CD4-positive, alpha-beta T cell treated with Interleukin-17A for 1 hour (primary cell): ENCODE measurements at places on chromosomes 3 and 15.

DNA sequence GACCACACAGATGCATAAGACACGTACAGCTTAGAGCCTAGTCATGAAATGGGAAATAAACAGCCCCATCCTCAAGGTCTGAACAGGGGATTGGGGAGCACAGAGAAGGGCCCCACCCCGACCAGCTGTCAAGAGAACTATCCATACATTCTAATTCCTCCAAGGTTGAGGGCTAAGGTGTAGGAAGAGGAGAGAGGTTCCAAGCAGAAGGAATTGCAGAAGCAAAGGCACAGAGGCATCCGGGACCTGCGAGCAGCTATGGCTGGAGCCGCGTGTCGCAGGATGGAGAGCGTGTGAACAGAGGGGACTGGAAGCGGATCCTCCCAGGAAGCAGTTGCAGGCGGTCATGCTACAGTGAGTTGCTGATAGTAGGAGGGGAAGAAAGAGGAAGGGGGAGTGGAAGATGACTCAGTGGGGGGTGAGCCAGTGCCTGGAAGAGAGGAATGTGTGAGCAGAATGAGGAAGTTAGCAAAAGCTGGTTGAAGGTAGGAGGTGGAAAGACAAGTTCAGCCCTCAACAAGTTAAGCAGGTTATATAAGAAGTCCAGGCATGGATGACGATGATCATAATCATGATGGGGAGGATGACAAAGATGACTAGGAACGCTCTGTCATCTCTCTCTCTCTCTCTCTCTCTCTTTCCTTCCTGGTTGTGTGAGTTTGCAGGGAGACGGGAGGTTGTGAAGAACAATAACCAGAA is 89.7 kb downstream of the LIPC start:
- DNase-seq = no peak

DNA sequence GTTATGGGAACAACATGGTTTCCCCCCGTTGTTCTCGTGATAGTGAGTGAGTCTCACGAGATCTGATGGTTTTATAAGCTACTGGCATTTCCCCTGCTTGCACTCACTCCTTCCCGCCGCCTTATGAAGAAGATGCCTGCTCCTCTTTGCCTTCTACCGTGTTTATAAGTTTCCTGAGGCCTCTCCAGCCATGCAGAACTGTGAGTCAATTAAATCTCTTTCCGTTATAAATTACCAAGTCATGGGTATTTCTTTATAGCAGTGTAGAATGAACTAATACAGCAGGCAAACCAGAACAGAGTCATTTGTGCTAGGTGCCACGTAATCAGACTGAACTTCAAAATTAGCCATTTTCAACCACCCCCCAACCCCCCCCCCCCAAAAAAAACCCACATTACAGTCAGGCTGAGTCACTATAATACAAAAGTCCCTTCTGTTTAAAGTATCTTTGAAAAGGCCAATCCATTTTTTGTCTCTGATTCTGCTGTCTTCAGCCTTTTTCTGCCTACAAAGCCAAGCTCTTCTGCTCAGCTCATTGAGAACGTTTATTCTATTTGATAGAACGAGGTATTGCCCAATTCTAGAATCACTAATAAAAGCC is 4.1 kb downstream of the OR4F6 start:
- DNase-seq = no peak

- no peak for DNase-seq
Observed at GRCh38 chr3:169072494-169072893, 591.0 kb downstream of the MECOM start.

- no peak for DNase-seq
Observed at GRCh38 chr3:57556459-57557084, 498 bp downstream of the PDE12 start.

GRCh38 chr15:68582864-68583263 is 4.1 kb downstream of the CORO2B start:
- DNase-seq = no peak

DNA sequence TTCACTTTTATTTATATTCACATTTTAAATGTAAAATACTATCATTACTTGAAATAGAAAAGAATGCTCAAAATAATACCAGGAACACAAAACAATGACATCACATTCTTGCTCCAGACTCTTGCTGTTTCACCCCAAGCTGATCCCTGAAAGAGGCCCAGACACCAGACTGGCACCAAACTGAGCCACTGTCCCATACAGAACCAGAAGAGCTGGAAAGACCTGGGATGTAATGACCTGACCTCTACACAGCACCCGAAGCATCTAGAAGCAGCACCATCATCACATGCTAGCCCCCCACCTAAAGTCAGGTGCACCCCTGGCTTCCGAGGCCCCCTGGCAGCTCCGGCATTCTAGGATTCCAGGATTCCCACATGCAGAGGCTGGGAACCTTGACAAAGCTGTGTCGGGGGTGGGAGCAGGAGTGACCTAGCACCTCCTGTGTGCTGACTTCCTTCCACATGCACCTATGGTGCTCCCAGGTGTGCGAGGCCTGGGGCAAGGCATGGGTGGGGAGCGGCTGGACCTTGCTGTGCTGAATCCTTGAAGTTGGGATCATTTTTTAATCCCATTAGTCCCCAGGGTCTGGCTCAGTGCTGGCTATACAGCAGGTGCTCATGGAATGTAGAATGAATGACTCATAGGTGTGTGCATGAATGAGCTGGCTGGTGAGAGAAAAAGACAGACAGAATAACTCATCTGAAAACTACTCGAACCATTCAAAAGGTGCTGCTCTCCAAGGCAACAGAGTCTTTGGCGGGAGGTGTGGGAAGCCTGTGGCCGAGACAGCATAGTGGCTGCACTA is 144.7 kb upstream of the IQSEC1 start:
- DNase-seq = no peak

GRCh38 chr3:54120657-54121413 is 1.5 kb upstream of the CACNA2D3 start:
- DNase-seq = no peak

- no peak for DNase-seq
Observed at GRCh38 chr3:124570232-124570631, 160.0 kb upstream of the UMPS start.

- DNase-seq = no peak
Observed at GRCh38 chr15:23022156-23022555, 17.2 kb downstream of the TUBGCP5 start.

GRCh38 chr3:159843840-159844730 is 144.6 kb upstream of the IL12A start:
- no peak for DNase-seq

GRCh38 chr3:43319794-43320193 is 33.5 kb downstream of the SNRK start:
- no peak for DNase-seq

DNA sequence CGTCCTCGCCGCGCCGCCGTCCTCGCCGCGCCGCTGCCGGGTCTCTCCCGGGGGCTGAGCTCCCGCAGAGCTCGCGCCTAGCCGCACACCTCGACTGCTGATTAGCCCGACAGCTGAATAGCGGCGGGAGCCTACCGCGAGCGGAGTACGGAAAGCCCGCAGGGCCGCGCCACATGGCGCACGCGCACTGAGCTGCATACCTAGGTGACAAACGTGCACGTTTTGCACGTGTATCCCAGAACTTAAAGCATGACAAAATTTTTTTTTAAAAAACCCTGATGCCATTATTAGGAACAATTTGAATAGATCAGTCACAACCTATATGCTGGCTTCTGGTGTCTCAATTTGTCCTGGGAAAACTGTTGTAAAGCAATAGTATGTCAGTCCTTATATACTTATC is at the start of gene GOLGA8A:
TSS of gene GOLGA8A (minus strand) at position 122 of the 400 bp plus-strand sequence. CDS start 48,117 bp downstream, outside the sequence.
- DNase-seq = peak; percentile 88

DNA sequence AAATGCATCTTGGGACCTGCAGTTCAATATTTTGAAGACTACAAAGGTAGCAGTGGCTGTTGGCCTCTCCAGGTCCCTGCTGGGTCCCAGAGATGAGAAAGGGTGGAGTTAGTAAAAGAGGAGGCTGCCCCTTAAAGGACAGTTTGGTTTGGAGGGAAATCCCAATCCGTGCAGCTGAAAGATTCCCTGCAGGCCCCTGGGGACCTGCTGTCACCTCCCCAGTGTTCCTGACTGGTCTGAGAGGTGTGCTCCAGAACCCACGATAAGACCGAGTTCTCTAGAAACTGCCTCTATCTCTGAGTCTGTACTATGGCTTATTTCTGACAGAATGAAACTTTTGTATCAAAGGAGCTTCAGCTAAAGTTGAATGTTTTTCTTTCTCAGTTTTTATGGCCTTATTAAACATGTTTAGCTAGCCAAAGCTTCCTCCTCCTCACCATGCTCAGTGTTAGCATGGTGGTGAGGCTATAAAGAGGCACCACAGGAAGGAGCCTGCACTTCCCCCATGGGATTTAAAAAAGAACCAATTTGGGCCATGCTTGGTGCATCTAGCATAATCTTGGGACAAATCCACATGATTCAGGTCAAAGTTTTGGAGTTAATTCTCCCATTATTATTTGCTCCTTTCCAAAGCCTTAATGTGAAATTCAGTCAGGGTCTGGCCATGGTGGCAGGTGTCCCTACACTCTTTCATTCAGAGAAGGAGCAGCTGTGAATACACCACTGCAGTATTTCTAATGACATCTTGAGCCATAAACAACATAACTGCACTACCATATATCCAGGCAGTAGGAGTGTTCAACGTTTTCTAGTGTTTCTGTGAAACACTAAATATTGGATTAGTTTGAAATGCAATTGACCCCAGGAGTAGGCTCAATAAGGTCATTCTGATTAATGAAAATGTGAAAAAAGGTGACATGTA is 74.4 kb downstream of the ATP1B3 start:
- DNase-seq = no peak

- DNase-seq = no peak
Observed at GRCh38 chr3:37554364-37554763, 307.3 kb upstream of the CTDSPL start.

- DNase-seq = no peak
Observed at GRCh38 chr3:124660599-124660998, 69.7 kb upstream of the UMPS start.

DNA sequence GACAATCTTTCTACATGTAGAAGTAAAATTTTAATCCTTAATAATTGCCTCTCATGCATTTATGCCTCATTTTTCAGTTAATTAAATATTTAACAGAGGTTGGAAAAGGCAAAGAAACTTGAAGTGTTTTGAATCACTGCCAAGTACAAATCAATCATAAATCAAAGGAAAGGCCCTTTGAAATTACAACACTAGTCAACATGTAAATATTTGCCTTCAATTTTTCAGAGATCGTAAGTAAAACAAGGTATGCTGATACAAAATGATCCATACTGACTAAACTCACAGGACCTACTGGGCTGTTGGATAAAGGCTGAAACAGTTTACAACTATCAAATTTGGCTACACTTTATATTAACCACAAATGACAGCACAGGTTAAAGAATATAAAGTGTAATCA is 33.9 kb downstream of the ZBBX start:
- no peak for DNase-seq

DNA sequence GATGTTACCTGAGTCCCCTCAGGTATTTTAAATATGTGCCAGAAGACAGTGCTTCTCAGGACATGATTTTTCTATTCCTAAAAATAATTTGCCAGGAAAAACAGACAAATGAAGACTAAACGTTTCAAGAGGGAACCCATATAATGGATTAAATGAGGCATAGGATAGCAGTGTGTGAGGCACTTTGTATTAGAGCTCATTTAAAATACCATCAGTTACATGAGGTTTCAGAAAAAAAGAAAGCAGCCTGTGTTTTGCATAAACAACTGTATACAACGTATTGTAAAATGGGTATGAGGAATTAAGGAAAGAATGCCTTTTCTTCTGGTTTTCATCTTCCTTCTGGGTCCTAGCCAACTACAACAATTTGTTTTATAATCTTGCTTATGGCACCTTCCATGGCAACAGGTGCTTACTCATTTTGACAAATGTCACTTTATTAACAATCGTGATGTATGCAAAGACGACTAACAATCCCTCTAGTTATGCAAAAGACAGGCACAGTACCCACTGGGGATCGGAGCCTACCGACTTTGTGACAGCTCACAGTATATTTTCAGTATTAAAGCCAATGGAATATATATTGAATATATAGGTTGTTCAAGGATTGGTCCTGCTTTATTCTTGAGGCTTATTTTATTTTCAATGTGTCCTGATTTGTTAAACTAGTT is 231.6 kb upstream of the ZNF717 start:
- DNase-seq = no peak

- no peak for DNase-seq
Observed at GRCh38 chr15:74235962-74236361, at the start of gene CCDC33. CCDC33 (plus strand) TSS chr15:74236326; CDS start chr15:74236720, 394 bp downstream.

- DNase-seq = no peak
Observed at GRCh38 chr3:182886497-182886896, 93.2 kb downstream of the ATP11B start.

- DNase-seq = no peak
Observed at GRCh38 chr3:24299806-24300626, 194.6 kb downstream of the THRB start.

GRCh38 chr3:188571531-188572095 is 417.7 kb downstream of the LPP start:
- DNase-seq = no peak

- no peak for DNase-seq
Observed at GRCh38 chr3:99663977-99664376, 25.6 kb downstream of the COL8A1 start.

GRCh38 chr3:37443363-37444035 is 269.1 kb upstream of the LRRFIP2 start:
- DNase-seq = no peak

- no peak for DNase-seq
Observed at GRCh38 chr15:68360721-68361120, 71.2 kb downstream of the ITGA11 start.

DNA sequence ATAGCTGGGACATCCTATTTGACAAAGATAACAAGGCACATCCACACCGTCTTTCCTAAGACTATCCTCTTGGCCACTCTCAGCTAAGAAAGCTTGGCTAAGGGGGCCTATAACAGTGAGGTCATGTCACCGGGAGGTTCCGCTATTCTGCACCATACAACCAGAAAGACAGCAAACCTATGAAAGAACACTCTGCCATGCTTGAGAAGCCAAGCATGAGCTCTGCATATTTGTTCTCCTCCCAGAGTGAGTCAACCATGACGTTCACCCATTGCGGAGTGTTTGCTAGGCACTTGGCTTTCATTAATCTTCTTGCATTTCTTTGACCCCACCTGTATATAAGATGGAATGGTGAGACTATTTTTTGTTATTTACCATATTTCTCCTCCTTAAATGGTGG is 141.2 kb downstream of the GMNC start:
- DNase-seq = no peak

GRCh38 chr3:122025296-122025695 is 3.2 kb upstream of the ILDR1 start:
- DNase-seq = no peak

- DNase-seq = no peak
Observed at GRCh38 chr3:71254281-71255057, 329.1 kb downstream of the FOXP1 start.

GRCh38 chr15:22903961-22904534 is 65.6 kb downstream of the NIPA2 start:
- no peak for DNase-seq

DNA sequence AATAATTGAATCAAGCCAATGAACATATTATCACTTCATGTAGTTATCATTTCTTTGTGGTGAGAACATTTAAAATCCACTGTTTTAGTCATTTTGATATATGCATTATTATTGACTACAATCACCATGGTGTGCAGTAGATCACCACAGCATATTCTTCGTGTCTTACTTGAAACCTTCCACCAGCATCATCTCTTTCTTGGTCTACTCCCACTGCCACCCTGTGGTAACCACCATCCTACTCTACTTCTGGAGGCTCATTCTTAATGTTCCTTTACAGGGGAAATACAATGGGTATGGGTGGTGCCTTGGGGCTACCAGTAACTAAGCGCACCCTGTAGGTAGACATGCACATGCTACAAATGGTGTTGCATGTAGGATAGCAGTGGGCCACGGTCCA is 25.4 kb downstream of the PXK start:
- no peak for DNase-seq
